ENCODE measurements at places on chromosomes 3 and 15. TPM values are rescaled to one million over a fixed set of nuclear protein-coding genes. Genes with fewer than 3 reads are reported as not detected.

- DNase-seq = no peak
Measured at GRCh38 chr3:150184426-150185071, 213.9 kb upstream of the PFN2 start.

- DNase-seq = no peak
Measured at GRCh38 chr3:48928679-48929078, 10.0 kb downstream of the ARIH2 start.

- peak; percentile 69 for DNase-seq
Measured at GRCh38 chr15:38647683-38648082, 83.1 kb upstream of the RASGRP1 start.

- DNase-seq = no peak
Measured at GRCh38 chr15:85860394-85861161, 65.9 kb upstream of the KLHL25 start.

GRCh38 chr15:52162260-52162659 lies 28.9 kb downstream of the GNB5 start:
- DNase-seq = no peak

- DNase-seq = no peak
Measured at GRCh38 chr3:103712320-103713008, 1277.6 kb downstream of the ZPLD1 start.

DNA sequence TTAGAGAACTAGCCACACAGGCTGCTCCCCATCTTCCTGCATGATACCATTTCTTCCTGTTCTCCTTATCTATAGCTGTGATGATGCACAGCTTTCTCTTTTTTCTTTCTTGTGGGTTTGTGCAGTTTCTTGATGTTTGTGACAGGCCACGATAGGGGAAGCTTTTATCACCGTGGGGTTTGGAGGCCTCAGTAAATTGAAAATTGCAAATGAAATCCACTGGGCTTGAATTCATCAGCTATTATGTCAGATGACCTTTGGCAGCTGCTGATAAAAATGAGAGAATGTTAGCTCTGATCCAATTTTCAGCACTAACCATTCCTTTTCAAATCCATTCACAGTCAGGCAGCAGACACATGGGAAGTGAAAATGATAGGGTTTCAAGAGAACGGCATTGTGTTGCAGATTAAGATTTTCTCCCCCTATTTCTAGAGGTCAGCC lies 176.9 kb upstream of the SOX2 start:
- DNase-seq = no peak

- DNase-seq = no peak
Measured at GRCh38 chr3:59246719-59247401, 197.0 kb upstream of the CFAP20DC start.

DNA sequence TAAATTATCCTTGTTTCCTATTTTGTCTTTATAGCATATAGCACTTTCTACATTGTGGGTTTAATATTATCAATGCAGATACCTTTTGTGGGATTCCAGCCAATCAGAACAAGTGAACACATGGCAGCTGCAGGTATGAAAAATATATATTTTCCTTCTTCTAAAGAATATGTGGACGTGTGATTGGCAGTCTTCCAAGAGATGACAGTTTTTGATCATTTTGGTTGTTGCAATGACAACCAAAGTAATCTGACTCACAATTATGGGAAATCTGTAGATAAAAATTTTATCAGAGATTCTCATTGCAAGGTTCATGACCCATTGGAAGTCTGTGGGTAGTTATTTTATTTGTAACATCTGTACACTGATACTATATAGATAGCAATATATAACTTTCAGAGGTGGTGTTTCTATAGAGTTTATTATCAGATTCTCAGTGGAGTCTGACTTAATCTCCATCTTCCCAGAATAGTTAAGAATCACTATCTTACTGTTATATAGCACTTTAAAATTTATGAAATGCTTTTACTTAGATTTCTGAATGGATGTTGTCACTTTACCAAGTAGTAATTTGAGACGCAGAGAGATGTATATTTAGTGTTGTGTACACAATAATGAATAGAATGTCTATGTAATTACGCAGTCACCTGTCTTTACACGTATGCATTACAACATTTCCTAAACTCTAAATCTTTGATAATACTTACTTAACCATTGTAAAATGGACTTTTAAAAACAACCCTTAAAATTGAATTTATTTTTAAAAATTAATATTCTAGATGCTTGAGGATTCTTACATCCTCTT lies 82.5 kb downstream of the STT3B start:
- no peak for DNase-seq

DNA sequence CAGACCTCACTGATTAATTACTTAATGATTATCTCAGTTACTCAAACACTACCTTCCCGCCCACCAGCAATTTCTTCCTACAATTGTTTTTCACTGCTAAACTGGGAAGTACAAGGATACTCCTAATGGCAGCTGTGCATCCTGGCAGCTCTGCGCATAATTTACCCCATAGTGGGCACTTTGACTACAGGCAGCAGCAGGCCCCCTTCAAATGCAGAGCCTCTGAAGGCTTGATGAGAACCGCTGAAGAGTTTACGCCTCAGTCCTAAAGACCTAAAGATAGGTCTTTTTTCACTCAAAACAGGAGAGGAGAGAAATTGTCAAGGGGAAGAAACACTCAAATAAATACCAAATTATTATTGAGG lies 10.7 kb downstream of the CCDC32 start:
- no peak for DNase-seq

GOLGA8K gene
- 0.40 TPM for total RNA-seq

- no peak for DNase-seq
Measured at GRCh38 chr15:88803241-88803919, at the start of gene ACAN. Gene ACAN, plus strand, starts transcription at chr15:88803436. Its CDS starts 32,771 bp downstream, at chr15:88836207.

DNA sequence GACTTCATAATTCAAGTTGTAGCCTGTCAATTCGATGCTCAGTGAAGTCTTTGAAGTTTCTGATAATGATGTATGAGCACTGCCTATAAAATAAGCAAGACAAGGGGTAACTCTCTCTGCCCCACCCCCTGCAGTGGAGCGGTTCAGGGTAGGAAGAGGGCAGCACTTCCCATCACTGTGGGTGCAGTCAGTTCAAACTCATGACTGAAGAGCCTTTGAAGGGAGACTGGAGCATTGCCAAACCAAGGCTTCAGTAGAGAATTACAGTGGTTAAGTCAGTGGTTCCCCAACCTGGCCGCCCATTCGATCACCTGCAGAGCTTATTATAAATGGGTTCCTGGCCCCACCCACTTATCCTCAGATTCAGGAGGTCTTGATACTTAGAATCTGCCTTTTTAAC lies 190.6 kb downstream of the SHQ1 start:
- DNase-seq = peak; percentile 28

GRCh38 chr3:5731100-5731499 lies 543.6 kb downstream of the EDEM1 start:
- peak; percentile 67 for DNase-seq
